ENCODE measurements at places on chromosomes 12 and 14. TPM values are rescaled to one million over a fixed set of nuclear protein-coding genes. Genes with fewer than 3 reads are reported as not detected.

DNA sequence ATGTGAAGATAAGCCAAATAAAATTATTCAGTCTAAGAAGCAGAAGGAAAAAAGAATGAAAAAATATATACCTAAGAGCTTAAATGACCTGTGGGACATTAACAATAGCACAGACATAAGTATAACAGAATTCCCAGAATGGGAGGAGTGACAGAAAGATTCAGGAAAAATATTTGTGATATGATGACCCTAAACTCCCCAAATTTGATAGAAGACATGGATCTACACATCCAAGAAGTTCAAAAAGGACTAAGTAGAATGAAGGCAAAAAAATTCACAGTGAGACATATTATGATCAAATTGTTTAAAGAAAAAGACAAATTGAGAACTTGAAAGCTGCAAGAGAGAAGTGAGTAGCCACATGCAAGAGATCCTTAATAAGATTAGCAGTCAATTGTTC, 211.4 kb upstream of the OR4E1 start:
- no peak for DNase-seq

DNA sequence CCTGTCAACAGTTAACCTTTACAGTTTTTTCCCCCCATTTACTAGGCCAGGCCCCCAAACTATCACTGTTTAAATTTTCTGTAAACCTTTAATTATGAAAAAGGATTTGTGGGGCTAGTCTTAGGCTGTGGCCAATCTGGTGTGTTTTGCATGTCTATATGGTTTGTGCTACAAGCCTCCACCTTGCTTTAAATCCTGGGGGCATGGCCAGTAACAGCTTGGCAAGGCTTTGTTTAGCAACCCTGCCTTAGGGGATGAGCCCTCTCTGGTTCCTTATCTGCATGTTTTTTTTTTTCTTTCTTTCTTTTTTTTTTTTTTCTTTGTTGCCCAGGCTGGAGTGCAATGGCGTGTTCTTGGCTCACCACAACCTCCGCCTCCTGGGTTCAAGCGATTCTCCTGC, 102.7 kb downstream of the KCNMB4 start:
- DNase-seq: no peak

CYP27B1 gene
- total RNA-seq: 1.3 TPM

GRCh38 chr14:52987042-52987441, 36.2 kb upstream of the FERMT2 start:
- no peak for DNase-seq

DNA sequence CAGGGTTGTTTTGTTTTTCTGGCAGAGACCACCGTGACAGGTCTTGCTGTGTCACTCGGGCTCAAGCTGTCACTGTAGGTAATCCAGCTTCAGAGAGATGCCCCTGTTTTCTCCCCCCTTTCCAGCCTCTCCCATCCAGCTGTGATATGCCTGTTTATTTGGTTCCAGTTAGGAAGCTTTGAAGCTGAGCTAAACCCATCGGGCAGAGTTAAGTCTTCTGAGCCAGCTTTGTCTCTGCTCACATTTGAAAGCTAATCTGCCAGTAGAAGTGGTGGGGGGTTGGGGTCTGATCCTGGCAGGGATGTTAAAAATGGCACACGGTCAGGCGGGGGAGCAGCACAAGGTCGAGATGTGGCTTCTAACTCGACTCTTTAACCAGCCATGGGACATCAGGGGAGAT, 130.0 kb downstream of the TSPAN9 start:
- DNase-seq: no peak

- no peak for DNase-seq
Measured at GRCh38 chr14:79186523-79186922, 1016.4 kb downstream of the NRXN3 start.

- no peak for DNase-seq
Measured at GRCh38 chr12:20390846-20391245, 22.5 kb downstream of the PDE3A start.

DNA sequence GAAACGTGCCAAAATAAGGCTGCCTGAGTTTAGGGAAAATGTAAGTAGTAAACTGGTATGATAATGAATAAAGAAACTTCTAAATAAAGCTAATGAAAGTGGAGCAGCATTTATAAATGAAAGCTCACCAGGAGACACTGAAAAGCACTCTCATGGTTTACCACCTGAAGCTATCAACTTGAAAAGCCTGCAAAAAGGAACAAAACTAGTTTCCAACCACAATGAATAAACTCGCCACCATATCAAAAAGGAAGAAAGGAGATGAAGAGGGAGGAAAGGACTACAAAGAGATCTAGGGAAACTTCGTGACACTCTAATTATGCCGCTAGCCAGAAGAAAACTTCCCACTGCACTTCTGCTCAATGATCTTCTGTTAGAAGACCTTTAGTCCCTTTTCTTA, 66.7 kb downstream of the MED13L start:
- DNase-seq: no peak

DNA sequence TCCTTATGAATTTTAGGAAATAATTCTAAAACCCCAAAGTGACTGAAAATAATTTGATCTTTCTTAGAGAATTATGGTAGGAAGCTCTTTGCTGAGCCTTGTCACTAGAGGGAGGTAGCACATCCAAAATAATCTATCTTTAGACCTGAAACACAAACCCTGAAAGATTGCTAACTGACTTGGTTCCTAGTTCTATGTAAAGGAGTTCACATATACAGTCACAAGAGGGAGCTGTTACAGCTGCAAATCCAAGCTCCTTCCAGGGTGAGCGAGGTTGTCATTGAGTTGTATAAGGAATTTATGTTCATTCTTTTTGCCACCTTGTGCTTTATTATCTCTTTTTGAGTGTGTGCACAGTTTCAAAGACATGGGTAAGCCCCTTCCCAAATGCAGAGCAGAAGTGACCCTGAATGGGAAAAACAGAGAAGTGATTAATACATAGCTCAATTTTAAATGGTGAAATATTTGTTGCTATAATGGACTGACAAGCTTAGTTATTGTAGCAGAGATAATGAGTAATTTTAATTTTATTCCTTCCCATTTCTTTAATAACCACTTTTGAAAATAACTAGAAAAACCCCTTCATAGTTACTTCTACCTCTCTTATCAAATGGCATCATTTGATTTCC, 387.9 kb downstream of the DAD1 start:
- peak; percentile 48 for DNase-seq

TMCC3 gene
- total RNA-seq: 1.3 TPM

TAS2R13 gene
- total RNA-seq: 0.11 TPM

CCDC175 gene
- total RNA-seq: not detected

- DNase-seq: no peak
Measured at GRCh38 chr12:15701206-15701605, 88.0 kb downstream of the EPS8 start.
